ENCODE measurements at places on chromosomes 1 and 21.

DNA sequence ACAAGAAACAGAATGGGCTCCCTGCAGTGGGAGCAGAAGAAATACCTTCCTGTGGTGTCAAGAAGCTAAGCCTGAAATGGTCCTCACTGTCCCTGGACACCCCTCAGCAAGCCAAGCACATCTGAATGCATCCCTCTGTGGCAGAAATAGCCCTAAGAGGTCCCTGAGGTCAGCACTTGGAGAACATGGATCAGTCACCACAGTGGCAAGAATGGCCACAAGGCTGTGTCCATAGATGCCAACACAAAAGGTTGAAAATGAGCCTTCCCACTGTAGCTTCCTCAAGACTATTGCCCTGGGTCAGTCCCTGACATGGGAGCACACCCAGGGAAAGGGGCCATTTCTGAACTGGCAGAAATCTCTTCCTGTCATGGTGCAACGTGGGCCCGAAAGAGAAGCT is 27.7 kb downstream of the PSMG1 start:
- DNase-seq: no peak

- no peak for DNase-seq
Measured at GRCh38 chr1:114482585-114482984, 28.4 kb downstream of the TRIM33 start.

GRCh38 chr1:94396356-94397010 is 21.7 kb upstream of the ABCD3 start:
- no peak for DNase-seq

GRCh38 chr1:223338811-223339746 is 24.9 kb downstream of the SUSD4 start:
- no peak for DNase-seq

Data from muscle of arm (tissue), 14 donors.